ENCODE measurements at places on chromosomes 1 and 21.

GRCh38 chr1:59597420-59598119 lies 217.2 kb upstream of the HOOK1 start:
- DNase-seq, result no peak

DNA sequence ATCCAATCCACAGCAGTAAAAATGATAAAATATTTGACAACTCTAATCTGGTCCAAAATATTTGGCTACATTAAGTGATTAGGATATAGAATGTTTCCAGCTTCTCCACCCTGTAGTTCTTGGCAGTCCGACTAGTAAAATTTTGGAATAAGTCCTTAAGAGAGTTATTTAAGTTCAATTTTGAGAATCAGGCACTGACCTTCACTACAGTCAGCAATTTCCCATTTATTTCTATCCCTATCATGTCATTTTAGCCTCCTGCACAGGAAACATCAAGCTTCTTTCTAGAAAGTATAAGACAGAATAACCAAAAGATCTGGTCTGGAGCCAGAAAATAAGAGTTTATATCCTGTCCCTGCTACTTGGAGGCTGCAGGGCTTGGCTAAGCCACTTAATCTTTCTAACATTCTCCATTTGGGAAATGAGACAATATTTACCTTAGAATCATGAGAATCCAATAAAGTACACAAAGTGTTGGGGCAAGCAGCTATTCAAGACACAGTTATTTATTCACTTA lies 162.2 kb downstream of the DPYD start:
- no peak for DNase-seq

DNA sequence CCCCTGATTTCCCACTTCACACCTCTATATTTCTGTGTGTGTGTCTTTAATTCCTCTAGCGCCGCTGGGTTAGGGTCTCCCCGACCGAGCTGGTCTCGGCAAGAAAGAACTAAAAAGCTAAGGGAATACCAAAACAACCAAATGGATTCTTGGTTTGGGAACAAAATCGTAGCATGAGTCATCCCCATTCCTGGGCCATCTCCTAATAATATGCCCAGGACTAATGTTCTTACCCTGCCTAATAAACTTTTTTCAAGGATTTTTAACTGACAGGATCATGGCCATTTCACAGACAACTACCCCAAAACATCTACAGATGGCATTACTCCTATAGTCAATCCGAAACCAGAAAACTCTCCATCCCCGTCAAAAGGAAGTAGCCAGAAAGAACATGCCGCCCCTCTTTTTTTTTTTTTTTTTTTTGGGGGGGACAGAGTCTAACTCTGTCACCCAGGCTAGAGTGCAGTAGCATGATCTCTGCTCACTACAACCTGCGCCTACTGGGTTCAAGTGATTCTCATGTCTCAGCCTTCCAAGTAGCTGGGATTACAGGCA lies 4.1 kb upstream of the HPDL start:
- no peak for DNase-seq

- no peak for DNase-seq
These were observed 59.9 kb downstream of the PLXNA2 start for GRCh38 chr1:208183977-208184911.

- DNase-seq, result no peak
These were observed 132.9 kb upstream of the ERG start for GRCh38 chr21:38631206-38631605.

DNA sequence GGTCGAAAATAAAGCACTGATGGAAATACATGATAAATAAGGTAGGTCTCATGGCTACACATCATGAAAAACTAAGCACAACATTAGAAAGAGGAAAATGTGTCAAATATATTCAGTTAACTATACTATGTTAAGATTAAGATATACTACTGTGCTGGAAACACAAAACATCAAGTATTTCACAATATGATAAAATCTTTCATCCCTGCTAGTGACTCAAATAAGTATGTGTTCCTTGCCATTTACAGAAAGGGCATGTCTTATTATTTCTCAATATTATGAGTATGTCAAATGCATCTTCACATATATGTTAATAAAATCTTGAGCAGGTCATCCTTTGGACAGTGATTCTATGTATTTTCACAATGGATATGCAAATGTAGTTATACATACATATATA lies 1260.1 kb upstream of the ADGRL2 start:
- no peak for DNase-seq

DNA sequence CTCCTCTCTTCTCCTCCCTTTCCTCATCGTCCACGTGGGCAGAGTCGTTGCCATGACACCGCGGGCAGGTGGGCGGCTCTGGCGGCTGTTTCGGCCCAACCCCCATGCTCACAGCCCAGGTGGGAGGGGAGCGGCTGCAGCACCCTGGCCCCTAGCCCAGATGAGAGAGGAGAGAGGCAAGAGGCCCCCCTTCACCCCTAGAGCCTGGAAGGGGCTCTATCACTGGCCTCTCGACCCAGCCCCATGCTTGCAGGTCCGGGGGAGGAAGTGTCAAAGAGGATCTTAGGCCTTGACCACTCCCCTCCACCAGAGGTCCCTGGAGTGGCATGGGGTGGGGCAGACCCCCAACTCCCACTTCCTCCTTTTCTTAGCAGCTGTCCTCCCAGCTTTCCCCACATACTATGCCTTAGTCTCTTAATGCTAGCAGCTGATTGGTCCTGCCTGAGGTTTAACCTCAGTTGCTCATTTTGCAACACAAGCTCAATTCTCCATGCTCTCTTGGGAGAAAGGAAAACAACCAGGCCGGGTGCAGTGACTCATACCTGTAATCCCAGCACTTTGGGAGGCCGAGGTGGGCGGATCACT lies 10.4 kb downstream of the DLGAP3 start:
- DNase-seq, result no peak

- DNase-seq, result no peak
These were observed 15.3 kb upstream of the TMCO2 start for GRCh38 chr1:40232444-40232843.

GRCh38 chr1:226681652-226682493 lies 57.2 kb downstream of the ITPKB start:
- DNase-seq, result no peak

GRCh38 chr21:42654913-42655795 lies 1.7 kb downstream of the PDE9A start:
- DNase-seq, result no peak

DNA sequence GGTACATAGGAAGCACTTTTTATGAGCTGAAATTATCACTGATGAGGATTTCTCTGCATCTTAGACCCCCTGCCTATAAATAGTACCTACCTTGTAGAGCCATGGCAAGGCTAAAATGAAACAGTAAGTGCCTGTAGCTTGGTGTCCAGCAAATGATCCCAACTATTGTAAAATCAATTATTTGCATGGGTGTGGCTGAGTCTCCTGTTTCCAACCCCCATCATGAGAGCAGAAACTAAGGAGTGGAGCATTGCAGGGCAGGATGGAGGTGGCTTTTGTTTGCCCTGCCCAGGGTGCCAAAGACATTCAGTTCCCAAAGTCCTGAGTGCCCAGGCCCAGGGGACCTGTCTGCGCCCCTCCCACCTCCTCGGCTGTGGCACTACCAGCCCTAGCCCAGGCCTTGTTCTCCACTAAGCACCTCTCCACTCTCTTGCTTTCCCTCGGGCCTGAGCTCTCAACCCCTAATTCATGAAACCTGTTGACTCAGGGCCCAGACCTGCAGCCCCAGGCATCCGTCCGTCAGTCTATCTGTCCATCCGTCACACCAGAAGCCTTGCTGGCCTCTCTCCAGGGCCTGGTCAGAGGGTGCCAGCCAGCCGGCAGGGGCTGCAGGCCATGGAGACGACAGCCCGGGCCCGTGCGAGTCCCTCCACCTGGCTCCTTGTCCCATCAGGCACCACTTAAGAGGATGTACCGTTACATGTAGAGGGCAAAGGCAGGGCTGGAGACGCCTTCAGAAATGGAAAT lies 39.6 kb downstream of the PAX7 start:
- no peak for DNase-seq

GRCh38 chr1:23273450-23274133 lies 56.3 kb upstream of the HTR1D start:
- DNase-seq, result no peak

GRCh38 chr1:14366091-14367018 lies 232.1 kb upstream of the KAZN start:
- DNase-seq, result no peak

DNA sequence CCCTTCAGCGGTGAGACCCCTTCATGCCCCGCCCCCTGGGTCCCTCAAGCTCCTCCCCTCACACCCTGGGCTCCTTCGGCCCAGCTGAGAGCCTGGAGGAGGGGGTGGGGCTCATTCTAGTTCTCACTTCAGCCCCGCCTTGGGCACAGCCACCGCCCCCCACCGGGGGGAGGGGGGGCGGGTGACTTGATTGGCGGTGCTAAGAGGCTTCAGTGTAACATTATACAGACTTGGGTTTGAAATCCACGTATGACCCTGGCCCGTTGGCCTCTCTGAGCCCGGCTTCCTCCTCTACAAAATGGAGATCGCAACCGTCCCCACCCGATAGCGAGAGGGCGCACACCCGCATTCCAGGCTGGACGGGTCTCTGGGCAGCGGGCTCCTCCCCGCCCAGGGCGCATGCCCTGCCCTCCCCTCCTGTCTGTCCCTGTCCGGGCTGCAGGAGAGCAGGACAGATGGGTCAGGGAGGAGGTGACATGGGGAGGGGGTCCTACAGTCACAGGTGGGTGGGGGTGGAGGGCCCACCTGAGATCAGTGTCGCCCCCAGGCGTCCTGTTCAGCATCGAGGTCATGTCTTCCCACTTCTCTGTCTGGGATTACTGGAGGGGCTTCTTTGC lies 5.1 kb downstream of the CLCNKB start:
- DNase-seq, result no peak

GRCh38 chr1:245074232-245074747 lies 80.5 kb upstream of the KIF26B start:
- DNase-seq, result no peak

- DNase-seq, result no peak
These were observed 6.6 kb downstream of the LRRC47 start for GRCh38 chr1:3789421-3790300.

GRCh38 chr1:46131093-46131492 lies 1.3 kb downstream of the PIK3R3 start:
- no peak for DNase-seq

DNA sequence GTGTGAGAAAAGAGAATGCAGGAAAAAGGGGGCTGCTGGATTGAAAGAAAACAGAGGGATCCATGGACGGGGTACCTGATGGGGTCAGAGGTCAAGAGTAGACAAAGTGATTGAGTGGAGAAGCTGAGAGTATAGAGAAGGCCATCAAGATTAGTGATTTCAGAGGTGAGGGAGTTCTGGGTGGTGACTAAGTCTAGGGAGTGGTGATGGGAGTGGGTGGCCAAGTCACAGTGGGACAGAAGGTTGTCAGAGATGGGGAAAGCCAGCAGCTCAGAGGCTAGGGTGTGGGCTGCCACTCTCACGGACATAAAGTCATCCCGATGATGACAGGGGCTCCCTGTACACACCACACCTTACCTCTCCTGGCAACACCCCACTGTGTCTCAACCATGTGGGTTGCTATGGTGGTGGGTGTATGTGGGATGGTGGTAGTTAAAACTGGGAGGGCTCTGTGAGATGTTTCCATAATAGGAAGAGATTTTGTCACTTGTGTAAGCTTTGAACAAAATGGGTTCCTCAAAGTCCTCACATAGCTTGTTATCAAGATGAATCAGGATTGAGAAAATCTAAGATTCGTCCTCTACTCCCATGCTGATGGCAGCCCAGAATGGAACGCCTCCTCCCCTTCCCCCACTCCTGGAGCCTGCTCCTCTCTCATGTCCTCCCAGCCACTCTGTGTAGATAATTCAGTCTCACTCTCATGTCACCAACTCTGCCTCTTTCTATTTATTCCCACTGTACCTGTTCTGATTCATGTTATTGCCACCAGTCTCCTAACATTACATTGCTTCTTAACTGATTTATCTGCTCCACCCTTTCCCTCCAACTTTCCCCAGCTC lies 20.3 kb upstream of the CSF1 start:
- no peak for DNase-seq

DNA sequence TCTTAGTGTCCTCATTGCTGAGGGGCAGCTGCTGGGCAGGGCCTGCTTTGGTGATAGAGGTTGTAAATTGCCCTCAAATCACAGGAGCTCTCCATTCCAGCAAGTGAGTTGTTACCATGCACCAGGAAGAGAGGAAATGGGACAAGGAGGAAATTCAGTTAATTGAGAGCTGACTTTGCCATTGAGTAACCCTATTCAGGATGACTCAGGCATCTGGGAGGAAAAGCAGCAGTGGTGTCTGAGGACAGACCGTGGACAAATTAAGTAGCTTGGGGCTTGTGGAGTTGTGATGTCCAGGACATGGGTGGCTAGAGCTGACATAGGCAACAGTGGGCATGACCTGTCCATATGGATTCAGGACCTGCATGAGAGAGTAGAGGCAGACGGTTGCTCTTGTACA lies 5.9 kb downstream of the ARHGEF10L start:
- DNase-seq, result no peak

DNA sequence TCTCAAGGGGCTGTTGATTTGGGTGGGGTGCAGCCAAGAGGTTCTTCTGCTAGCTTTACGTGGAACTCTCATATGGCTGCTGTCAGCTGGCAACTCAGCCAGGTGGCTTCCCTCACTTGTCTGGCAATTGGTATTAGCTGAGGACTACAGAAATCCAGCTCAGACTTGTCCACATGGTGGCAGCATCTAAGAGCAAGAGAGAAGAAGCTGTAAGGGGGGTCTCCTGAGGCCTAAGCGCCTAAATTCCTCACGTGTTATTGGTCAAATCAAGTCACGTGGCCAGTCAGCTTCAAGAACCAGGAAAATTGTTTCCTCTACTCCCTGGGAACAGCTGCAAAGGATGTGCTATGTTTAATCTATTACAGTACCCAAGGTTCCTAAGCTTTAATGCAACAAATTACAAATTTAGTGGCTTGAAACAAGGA lies 4.2 kb upstream of the DYRK3 start:
- DNase-seq, result peak; percentile 86

GRCh38 chr1:184027826-184028695 lies 9.5 kb downstream of the COLGALT2 start:
- DNase-seq, result no peak

GRCh38 chr1:41340655-41341364 lies 20.4 kb upstream of the FOXO6 start:
- peak; percentile 10 for DNase-seq

DNA sequence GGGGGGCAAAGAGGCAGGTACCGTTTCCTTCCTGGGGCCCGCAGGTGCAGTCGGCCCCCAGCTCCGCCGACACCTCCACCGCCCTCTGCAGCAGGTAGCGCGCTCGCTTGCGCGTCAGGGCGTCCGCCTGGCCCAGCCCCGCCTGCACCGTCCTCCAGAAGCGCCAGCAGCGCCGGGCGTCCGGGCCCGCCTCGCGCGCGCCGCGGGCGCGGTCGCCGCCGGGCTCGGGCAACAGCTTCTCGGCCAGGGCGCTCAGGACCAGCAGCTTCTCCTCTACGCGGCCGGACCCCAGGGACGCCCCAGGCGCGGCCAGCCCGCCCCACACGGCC lies 863 bp downstream of the TARBP1 start:
- peak; percentile 90 for DNase-seq

- DNase-seq, result no peak
These were observed 18.5 kb downstream of the NCF2 start for GRCh38 chr1:183571678-183572268.

Data from D341Med (cell line).